ENCODE measurements at places on chromosomes 6 and 20. TPM values are rescaled to one million over a fixed set of nuclear protein-coding genes. Genes with fewer than 3 reads are reported as not detected.

DNA sequence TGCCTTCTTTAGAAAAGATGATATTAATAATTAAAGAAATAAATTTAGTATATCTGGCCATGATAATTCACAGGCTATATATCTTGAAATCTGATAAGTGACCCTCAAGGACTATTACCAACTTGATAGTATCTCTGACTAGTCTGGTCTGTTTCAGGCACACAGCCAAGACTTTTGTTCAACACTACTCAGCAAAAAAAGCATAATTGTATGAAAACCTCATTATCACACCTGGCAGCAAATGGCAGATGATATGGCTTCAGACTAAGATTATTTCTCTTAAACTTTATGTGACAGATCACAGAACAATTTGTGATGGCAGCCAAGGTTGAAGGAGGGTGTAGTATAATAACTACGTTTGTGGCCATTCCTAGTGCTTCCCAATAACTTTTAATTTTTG lies 114.7 kb downstream of the RWDD2A start:
- H3K4me3 ChIP-seq: no peak overlapping the region
- H3K4me1 ChIP-seq: peaks cover 5% of the 10 kb centered on the region
- no peak for DNase-seq
- no peak overlapping the region for H3K27ac ChIP-seq

DNA sequence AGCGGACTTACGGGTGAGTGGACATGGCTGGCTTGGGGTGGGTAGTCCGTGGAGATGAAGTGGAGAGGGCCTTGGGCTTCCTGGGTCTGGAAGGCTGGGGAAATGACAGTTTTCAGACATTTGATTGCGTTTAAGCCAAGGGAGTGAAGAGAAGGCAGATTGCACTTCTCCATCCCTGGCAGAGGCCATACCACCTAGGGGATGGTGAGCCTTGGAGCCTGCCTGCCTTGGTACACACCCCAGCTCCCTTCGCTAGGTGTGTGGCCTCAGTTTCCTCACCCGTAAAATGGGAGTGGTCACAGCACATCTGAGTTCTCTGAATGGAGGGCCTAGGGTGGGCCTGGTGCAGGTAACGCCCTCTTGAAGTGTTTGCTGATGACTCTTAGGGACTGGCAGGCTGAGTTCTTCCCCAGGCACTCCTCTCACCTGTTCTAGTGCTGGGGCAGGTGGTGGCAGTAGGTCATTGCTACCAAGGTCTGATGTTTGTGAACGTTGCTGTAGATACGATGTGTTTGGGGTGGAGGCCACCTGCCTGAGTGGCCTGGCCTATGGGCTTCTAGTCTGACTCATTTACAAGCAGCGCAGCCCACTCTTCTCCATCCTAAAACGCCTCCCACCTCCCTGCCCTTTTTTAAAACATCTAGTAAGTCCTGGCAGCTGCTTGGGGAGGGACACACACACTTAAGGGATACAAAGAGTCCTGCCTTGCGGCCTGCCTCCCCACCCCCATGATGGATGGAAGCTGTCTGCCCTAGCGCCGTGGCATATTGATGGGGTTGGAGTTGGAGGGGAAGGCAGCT lies 2.3 kb downstream of the RBM38 start:
- H3K27ac ChIP-seq: no peak overlapping the region
- peaks cover 9% of the 10 kb centered on the region for H3K4me1 ChIP-seq
- H3K4me3 ChIP-seq: no peak overlapping the region
- peaks cover 28% of the 10 kb centered on the region for H3K36me3 ChIP-seq

MAN1A1 gene
- total RNA-seq: 11.4 TPM

MYL9 gene
- total RNA-seq: 97.5 TPM

WFDC10B gene
- total RNA-seq: not detected

All from IMR-90 (cell line).